Natural killer cell treated with Interleukin-12 subunit alpha and Interleukin-12 subunit beta and Interleukin-15 and Interleukin-18, amount 100 ng/mL, for 72 hours (primary cell): ENCODE measurements at places on chromosomes 11 and 22. TPM values are rescaled to one million over a fixed set of nuclear protein-coding genes. Genes with fewer than 3 reads are reported as not detected.
A peak's percentile ranks its signal among the peaks of the same experiment; 100 is the strongest.

GRCh38 chr22:37639070-37639760, at the start of gene SH3BP1:
Gene SH3BP1, plus strand, starts transcription at chr22:37639669. Its CDS starts 119 bp downstream, at chr22:37639788.
- peaks cover 39% of the 10 kb centered on the region for H3K4me1 ChIP-seq
- H3K27me3 ChIP-seq, result no peaks in the 10 kb centered on the region
- H3K36me3 ChIP-seq, result peaks cover 5% of the 10 kb centered on the region
- DNase-seq, result peak; percentile 85
- H3K27ac ChIP-seq, result peak within 1 kb of the TSS; percentile 94
- peak within 1 kb of the TSS; percentile 100 for H3K4me3 ChIP-seq

Gene CASTOR1
- total RNA-seq, result 4.4 TPM

DNA sequence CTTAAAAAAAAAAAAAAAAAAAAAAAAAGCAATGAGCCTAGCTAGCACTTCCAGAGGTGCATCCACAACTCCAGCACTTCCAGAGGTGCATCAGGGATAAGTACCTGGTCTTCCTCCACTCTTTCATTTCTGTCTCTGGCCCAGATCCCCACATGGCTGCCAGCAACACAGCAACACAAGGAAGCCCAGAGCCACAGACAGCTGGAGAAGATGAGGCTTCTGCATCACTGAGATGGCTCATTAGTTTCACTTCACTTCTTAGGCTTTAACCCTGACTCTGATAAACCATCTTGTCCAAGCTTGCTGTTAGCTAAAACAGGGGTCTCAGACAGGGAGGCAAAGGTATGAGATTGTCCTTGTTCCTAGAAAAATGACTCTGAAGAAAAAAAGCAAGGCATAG, 35.6 kb downstream of the PC start:
- H3K36me3 ChIP-seq, result no peaks in the 10 kb centered on the region
- no peak for DNase-seq
- H3K4me1 ChIP-seq, result no peaks in the 10 kb centered on the region
- no peak overlapping the region for H3K4me3 ChIP-seq
- no peak overlapping the region for H3K27ac ChIP-seq

- H3K4me3 ChIP-seq, result peak overlapping the region; percentile 16
- H3K27ac ChIP-seq, result no peak overlapping the region
- H3K36me3 ChIP-seq, result no peaks in the 10 kb centered on the region
- peaks cover 4% of the 10 kb centered on the region for H3K27me3 ChIP-seq
- peaks cover 49% of the 10 kb centered on the region for H3K4me1 ChIP-seq
Measured at GRCh38 chr11:36363361-36364268, 67.5 kb downstream of the PRR5L start.

Gene IGLL1
- not detected for total RNA-seq

GRCh38 chr11:67387069-67387468, 4.7 kb upstream of the RAD9A start:
- H3K4me3 ChIP-seq, result no peak overlapping the region
- H3K36me3 ChIP-seq, result no peaks in the 10 kb centered on the region
- DNase-seq, result no peak
- no peak overlapping the region for H3K27ac ChIP-seq

GRCh38 chr11:68835749-68836148, 6.0 kb downstream of the CPT1A start:
- no peak overlapping the region for H3K27ac ChIP-seq
- H3K27me3 ChIP-seq, result no peaks in the 10 kb centered on the region
- H3K4me3 ChIP-seq, result no peak overlapping the region
- H3K4me1 ChIP-seq, result peaks cover 52% of the 10 kb centered on the region

- no peak for DNase-seq
- no peaks in the 10 kb centered on the region for H3K4me1 ChIP-seq
- no peak overlapping the region for H3K27ac ChIP-seq
- no peak overlapping the region for H3K4me3 ChIP-seq
- H3K27me3 ChIP-seq, result no peaks in the 10 kb centered on the region
Measured at GRCh38 chr11:75461151-75461550, 28.1 kb upstream of the KLHL35 start.

GRCh38 chr11:117634756-117635603, 162.0 kb downstream of the DSCAML1 start:
- H3K27ac ChIP-seq, result no peak overlapping the region
- H3K4me3 ChIP-seq, result no peak overlapping the region
- no peaks in the 10 kb centered on the region for H3K36me3 ChIP-seq
- no peak for DNase-seq

GRCh38 chr11:133697603-133698180, 147.6 kb downstream of the SPATA19 start:
- H3K27me3 ChIP-seq, result no peaks in the 10 kb centered on the region
- no peak overlapping the region for H3K27ac ChIP-seq
- no peak for DNase-seq
- H3K4me3 ChIP-seq, result no peak overlapping the region
